ENCODE measurements at places on chromosomes 13 and 19.

DNA sequence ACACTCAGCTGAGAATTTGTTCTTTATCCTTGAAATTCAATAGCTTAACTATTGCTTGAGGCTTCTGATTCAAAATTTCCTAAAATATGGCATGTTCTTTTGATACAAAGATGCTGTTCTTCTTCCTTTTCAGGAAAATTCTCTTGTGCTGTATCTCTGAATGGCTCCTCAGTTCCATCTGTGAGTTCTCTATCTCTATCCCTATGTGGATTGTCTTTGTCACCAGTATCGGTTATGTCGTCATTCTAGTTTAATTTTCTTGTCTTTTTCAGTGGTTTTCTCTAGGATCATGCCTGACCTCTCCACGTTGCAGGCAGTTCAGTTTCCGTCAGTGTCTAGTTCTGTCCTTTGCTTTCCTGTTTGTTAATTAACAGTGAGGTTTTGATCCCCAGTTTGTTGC lies 104.6 kb upstream of the GJB6 start:
- ATAC-seq, result no peak

- no peak for ATAC-seq
These were observed 698.2 kb downstream of the PCDH17 start for GRCh38 chr13:58329746-58330145.

GRCh38 chr13:45441633-45442032 lies 23.1 kb upstream of the COG3 start:
- ATAC-seq, result peak; percentile 64

DNA sequence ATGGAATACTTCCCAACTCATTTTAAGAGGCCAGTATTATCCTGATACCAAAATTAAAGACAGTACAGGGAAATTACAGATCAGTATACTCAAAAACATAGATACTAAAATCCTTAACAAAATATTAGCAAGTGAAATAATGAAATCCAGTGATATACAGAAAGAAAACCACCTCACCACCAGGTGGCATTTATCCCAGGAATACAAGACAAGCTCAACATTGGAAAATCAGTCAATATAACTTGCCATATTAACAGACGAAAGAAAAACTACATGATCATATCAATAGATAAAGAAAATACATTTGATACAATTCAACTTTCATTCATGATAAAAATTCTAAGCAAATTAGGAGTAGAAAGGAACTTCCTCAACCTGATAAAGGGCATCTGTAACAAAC lies 6.7 kb upstream of the GNA15 start:
- ATAC-seq, result no peak

DNA sequence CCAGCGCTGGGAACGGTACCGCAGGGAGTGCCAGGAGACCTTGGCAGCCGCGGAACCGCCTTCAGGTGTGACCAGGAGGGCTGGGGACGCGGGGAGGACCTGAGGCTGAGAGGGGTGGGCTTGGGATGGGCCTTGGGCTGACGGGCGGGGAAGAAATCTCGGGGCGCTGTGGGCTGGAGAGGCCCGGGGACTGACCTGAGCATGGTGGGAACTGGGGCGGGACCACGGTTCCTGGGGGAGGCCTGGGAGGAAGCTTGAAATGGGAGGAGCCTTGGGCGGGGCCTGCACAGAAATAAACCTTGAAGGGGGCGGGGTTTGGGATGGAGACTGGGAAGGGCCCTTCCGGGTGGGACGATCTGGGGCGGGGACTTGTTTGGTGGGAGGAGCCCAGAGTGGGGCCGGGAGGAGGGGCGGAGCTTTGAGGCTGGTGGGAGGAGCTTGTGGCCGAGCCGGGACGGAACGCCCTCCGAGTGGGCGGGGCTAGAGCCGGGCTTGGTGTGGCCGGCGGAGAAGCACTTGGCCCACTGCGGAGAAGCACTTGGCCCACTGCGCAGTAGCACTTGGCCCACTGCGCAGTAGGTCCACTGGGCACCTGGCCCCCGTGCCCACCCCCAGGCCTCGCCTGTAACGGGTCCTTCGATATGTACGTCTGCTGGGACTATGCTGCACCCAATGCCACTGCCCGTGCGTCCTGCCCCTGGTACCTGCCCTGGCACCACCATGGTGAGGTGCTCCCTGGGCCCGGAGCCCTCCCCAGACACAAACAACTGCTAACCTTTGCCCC lies 2.8 kb downstream of the GIPR start:
- peak; percentile 51 for ATAC-seq

- ATAC-seq, result no peak
These were observed 331.8 kb upstream of the KLF12 start for GRCh38 chr13:74466020-74466419.

- no peak for ATAC-seq
These were observed 17.2 kb upstream of the GJB2 start for GRCh38 chr13:20209948-20210347.

DNA sequence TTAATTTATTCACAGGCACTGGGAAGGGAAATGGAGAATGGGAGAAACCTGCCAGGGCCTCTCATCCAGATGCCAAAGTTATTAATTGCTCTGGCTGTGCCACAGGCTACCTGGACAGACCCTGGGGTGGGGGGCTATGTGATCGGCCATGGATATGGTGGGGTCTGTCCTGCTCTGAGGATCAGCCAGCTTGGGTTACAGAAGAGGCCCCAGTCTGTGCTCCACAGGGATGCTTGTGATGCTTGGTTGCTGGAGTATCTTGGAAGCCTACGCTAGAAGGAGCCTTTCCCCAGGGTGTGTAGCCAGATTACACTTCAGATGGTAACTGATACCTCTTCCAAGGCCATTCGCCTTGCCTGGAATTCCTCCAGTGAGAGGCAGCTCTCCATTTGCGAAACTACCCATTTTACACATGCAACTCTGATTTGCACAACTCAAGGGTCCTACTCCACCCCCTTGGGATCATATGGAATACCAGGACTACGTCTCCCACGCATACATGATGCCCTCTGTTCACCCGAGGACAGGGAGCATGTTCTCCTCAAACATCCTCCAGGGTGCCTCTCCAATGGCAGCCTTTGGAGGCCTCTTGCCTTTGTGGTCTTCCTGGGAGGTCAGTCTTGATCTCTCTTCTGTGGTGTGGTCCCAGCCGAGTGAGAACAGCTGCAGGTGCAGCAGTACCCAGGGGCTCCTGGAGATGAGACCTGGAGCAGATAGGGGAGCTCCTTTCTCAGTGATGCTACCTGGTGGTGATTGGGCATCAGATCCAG lies 186.6 kb upstream of the TSHZ3 start:
- ATAC-seq, result peak; percentile 39

GRCh38 chr13:110390567-110390966 lies 83.5 kb downstream of the COL4A2 start:
- no peak for ATAC-seq

- no peak for ATAC-seq
These were observed 45.6 kb downstream of the ZNF283 start for GRCh38 chr19:43872547-43873336.

GRCh38 chr19:11295665-11296245 lies at the start of gene TSPAN16:
Gene TSPAN16 (plus strand): TSS chr19:11296160. CDS start chr19:11296298, 138 bp downstream.
- no peak for ATAC-seq

- ATAC-seq, result peak; percentile 69
These were observed 59.5 kb downstream of the ARHGEF18 start for GRCh38 chr19:7408251-7408650.

DNA sequence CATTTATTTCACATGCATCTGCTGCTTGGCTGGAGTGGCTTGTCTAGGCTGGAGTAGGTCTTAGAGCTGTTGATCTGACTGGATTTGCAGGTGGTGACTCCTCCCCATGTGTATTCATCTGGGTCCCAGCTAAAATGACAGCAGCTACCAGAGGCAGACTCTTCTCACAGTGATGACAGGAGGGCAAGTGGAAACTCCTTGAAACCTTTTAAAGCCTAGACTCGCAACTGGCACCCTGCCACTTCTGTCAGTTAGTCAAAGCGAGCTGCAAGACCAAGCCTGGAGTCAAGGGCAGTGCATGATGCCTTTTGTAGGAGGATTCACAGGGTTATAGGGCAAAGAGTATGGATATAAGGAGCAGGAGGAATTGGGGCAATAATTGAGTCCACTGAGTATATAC lies 65.2 kb downstream of the TEX26 start:
- no peak for ATAC-seq

GRCh38 chr19:30593975-30594745 lies 222.0 kb downstream of the ZNF536 start:
- ATAC-seq, result no peak

DNA sequence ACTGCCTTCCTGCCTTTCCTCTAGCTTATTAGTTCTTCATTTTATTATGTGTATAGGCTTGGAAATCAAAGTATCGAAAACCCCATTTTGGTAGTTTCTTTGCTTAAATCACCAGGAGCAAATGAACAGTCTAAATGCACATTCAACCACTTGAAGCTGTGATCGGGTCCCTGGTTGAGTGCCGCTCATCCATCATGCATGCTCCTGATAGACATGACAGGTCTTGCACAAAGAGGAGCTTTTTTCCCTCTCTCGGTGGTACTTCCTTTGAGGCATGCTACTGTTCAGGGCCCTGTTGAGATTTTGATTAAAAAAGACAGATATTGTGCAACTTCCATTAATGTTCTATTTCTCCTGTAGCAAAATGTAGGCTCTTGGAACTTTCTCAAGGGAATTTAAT lies 185.8 kb downstream of the OLFM4 start:
- ATAC-seq, result no peak

DNA sequence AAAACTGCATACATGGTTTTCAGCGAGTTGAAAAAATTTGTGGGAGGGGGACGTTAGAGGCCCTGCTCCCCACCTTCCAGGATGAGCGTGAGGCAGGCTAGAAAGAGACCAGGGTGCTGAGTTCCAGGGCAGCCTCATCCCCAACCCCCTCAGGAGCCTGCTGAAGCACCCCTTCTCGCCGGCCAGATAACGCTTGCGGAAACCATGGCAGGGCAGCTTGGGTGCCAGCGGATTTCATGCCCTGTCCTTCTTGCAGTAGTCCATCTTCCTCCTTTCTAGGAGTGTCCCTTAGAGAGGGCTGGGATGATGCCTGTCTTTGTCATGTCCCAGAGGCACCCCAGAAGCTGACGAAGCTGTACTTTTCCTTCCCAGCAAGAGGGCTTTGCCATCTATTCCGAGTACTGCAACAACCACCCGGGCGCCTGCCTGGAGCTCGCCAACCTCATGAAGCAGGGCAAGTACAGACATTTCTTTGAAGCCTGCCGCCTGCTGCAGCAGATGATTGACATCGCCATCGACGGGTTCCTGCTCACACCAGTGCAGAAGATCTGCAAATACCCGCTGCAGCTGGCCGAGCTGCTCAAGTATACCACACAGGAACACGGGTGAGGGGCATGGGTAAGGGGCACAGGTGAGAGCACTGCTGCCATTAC lies 19.0 kb upstream of the C1QTNF9 start:
- ATAC-seq, result no peak

GRCh38 chr19:46022431-46023310 lies at the start of gene PGLYRP1:
Gene PGLYRP1 (minus strand): TSS chr19:46023053. CDS start chr19:46023021, 32 bp downstream.
- ATAC-seq, result no peak

DNA sequence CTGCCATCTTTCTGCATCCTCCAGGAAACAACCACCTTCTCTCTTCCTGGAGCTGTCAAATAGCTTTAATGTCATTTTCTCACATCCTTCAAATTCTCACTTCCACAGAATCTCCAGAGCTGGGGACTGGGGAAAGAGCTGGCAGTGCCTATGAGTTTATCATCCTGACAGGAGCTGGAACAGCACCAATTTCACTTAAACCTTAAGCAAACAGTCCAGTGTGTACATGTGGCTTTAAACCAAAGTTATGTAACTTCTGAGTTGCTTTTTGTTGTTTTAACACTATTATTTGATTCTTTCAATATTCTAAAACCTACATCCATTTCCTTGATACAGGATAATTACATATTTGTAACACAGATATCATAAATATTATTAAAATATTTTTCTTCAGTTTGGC lies 331.5 kb upstream of the ARGLU1 start:
- ATAC-seq, result no peak

DNA sequence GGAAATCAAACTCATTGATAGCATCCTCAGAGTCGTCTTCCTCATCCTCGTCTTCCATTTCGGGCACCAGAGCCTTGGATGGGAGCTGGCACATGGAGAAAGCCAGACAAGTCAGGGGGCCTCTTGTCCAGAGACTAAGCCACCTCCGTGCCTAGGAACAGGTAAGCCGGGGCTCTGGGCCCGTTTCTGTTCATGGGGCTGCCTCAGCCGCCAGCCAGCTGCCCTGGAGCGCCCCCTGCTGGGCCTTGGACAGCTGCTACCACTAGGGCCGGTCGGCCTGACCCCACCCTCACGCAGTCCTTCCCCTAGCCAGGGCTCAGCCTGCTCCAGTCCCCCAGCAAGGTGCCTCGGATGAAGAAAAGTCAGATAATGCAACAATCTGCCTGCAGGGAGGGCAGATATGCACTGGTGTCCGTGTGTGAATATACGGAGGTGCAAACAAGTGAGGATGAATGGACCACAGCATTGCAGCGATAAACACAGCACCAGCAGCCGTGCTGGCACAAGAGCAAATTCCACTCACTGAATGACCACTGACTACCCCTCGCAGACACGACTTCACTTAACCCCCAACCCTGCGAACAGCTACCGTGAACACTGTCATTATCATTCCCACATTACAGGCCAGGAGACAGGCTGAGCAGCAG lies 11.9 kb upstream of the PRKD2 start:
- ATAC-seq, result peak; percentile 87

DNA sequence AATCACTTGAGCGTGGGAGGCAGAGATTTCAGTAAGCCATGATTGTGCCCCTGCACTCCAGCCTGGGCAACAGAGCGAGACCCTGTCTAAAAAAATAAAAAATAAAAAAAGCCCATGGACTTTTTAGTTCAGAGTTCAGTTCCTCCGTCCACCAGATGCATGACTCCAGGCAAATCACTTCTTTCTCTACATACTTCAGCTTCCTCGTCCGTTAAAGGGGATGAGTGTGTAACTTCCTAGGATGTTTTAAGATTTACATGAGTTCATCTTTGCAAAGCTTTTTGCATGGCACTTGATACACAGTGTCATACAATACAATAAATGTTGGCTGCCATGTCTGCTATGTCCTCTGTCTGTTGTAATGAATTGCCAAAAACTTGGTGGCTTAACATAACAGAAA lies 10.0 kb upstream of the FFAR2 start:
- no peak for ATAC-seq

DNA sequence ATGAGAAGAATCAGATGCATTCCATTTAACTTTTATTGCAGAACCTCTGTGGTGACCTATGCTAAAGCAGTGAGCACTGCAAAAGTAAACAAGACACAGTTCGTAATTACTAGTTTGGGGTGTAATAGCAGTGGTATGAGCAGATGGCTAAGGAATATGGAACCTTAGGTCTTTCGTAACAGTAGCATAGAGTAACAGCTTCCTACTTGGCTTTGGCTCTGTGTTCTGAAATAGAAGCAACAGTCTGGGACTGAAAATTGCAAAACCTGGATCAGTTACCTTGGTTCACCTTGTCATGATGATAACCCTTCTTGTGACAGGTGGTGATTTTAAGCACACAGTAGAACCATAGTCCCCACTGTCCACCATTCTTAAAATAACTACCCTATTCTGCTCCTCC lies 303.4 kb downstream of the GPC6 start:
- no peak for ATAC-seq

DNA sequence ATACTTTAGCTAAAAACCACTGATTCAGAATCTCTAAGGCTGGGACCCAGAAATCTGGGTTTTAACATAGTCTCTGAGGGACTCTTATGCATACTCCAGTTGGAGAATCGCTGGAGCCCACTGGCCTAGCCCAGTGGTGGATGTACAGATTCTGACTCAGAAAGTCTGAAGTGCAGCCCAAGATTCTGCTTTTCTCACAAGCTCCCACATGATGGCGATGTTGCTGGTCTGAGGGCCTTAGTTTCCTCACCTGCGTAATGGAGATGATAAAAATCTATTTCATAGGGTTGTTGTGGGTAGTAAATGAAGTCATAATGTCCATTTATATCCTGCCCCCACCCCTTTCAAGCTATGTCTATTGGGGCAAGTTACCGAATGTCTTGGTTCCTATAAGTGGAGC lies 7.7 kb upstream of the CDADC1 start:
- ATAC-seq, result peak; percentile 43

GRCh38 chr13:102586615-102587014 lies 10.2 kb upstream of the TPP2 start:
- no peak for ATAC-seq
